Iris pigment epithelial cell (primary cell): ENCODE measurements at places on chromosomes 4 and X.

DNA sequence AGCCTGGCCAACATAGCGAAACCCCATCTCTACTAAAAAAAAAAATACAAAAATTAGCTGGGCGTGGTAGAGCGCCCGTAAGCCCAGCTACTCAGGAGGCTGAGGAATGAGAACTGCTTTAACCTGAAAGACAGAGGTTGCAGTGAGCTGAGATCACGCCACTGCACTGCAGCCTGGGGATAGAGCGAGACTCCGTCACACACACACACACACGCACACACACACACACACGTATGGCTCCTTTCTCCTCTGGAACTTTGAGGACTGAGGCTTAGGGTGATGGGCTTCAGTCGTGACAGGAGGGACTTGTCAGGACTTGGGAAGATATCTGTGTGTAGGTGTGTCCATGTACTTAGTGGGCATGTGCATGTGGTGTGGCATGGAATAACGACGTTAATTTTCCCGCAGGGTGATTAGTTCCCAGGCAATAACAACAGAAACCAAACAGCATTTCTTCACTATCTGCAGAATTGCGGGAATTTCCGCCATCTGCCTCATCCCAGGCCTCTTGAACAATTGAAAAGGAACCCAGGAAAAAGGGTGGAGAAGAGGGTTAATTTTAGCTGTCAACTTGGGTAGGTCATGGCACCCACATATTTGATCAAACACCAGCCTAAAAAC, 47.7 kb downstream of the RWDD4 start:
- DNase-seq: no peak

- no peak for DNase-seq
Measured at GRCh38 chr4:185956544-185956940, 112.4 kb upstream of the TLR3 start.

DNA sequence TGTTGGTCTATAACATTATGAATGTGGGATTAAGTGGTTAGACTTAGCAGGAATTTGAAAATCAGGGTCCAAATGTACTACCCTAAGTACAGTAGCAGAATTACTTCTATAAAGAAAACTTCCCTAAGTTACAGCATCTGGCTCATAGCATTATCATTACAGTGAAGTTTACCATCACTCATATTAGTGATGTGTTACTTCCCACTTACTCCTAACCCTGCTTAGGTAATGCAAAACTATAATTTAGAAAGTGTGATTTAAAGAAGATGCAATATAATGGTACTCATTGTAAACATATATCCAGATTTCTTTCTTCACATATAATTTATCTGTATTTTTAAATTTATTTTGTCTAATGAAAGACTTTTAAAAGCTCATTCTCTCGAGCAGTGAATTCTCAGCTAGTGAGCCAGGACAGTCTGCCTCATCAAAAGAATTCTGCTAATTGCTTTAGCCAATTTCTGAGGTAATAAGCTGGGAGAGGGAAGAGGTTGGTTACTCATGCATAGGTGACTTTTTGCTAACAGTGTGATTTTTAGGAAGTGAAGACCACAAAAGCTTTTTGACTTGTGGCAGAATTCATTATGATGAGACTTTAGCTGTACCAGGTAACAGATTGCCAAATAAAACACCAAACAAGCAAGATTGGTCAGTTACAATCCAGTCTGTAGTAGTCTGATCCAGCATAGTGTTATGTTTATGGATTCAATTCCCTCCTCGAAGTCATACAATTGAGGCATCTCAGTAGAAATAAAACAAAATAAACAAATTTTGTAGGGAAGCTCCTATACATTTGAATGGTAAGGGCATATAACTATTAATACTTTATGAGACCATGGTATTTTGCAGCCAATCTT, 21.0 kb downstream of the PLS3 start:
- no peak for DNase-seq

GRCh38 chrX:21503593-21503992, 129.4 kb downstream of the CNKSR2 start:
- DNase-seq: no peak

GRCh38 chr4:139282721-139283075, 2.7 kb upstream of the MGARP start:
- DNase-seq: peak; percentile 41

- DNase-seq: peak; percentile 13
Measured at GRCh38 chr4:147247579-147247978, 233.3 kb upstream of the EDNRA start.

DNA sequence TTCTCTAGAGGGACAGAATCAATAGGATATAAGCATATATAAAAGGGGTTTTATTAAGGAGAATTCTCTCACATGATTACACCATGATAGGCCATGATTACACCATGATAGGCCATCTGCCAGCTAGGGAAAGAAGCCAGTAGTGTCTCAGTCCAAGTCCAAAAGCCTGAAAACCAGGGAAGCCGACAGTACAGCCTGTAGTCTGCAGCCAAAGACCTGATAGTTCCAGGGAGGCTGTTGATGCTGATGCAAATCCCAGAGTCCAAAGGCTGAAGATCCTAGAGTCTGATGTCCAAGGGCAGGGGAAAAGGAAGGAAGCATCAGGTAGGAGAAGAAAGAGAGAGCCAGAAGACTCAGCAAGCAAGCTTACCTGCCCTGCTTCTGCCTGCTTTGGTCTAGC, 411.3 kb upstream of the EMCN start:
- no peak for DNase-seq

DNA sequence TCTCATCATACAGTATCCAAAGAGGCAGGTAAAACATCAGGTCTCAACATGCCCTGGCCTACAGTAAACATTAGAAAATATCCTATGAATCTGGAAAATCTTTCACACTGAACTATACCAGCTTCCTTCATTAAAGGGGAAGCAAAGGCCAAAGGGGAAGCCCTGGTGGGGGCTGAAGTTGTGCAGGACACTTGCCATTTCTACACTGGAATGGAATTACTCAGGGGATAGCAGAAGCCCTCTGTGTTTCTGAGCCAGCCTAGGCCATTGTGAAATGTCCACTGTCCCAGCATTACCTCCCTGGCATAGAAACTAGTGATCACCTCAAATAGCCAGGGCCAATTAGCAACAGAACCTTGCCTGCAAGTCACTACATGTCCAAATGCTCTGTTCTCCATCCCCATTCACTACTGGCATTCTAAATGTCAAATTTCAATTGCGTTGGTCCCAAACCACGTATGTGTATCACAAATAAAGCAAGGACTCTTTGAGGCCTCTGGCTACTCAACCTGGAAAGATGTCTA, 429.9 kb downstream of the AFF2 start:
- DNase-seq: no peak

DNA sequence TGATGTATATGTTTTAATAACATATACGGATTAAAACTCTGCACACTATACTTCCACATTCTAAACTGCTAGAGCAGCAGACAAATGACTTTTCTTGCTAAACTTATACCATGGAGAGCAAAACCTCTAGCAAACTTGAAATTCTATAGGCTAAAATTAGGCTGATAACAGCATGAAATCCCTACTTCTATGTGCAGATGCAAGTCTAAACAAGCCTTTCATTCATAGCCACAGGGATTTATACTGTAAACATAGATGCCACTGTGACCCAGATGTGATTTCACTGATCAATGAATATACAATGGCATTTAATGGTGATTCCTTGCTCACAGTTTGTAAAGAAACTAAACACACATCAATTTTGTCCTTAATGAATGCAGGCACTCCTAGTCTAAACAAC, 151.0 kb downstream of the ANTXR2 start:
- DNase-seq: no peak

DNA sequence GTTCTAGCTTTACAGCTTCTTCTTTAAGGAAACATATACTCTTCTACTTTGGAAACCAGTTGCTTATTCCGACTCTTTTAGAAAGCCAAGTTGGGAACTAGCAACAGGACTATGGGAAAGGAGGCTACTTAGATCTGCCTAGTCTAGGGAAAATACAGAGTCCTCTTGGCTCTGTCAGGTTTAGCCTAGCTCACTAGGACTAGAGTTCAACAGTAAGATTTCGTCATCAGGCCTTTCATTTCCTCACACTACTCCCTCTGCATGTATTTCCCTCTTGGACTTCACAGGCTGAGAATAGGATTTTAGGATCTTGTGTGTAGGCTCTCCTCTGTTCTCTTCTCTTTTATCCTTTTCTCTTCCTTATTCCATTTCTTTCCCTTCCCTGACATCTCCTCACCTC, 409.8 kb downstream of the AR start:
- DNase-seq: no peak

DNA sequence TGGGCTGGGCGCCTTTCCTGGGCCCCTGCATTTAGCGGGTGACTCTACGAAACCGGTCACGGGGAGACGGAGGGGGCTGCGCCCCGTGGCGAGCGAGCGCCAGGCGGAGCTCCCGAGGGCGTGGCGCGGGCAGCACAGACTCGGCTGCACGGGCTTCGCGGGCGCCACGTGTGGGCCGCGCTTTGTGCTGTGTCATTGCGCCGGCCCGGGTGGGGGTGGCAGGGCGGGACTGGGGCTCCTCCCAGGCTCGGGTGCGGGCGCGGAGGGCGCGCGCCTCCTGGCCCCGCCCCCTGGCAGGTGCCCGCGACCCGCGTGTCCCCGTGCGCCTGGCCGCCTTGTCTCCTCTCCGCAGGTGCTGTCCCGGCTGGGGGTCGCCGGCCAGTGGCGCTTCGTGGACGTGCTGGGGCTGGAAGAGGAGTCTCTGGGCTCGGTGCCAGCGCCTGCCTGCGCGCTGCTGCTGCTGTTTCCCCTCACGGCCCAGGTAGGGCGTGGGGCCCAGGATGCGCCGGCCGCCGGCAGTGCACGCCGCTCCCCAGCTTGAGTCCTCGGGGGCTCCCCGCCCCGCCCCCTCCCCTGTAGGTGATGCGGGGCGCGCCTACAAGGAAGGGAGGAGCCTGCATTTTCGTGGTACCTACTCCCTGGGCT, 651 bp downstream of the UCHL1 start:
- DNase-seq: peak; percentile 73

DNA sequence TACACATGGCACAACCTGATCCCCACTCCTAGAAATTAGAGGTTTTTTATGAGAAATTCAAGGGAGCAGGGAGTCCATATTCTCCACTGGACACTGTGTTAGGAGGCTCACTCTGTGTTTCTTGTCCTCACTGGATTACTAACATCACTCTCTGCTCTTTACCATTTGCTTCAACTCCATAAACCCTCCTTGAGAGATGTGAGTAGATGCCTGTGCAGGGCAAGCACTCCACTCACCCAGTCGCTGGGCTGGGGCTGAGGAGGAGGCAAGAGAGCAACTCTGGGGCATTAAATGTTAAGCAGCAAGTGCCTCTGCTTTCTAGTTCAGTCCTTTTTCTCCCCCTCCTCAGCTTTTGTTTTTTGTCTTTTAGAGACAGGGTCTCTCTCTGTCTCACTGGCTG, 115.1 kb downstream of the LARP7 start:
- DNase-seq: no peak

DNA sequence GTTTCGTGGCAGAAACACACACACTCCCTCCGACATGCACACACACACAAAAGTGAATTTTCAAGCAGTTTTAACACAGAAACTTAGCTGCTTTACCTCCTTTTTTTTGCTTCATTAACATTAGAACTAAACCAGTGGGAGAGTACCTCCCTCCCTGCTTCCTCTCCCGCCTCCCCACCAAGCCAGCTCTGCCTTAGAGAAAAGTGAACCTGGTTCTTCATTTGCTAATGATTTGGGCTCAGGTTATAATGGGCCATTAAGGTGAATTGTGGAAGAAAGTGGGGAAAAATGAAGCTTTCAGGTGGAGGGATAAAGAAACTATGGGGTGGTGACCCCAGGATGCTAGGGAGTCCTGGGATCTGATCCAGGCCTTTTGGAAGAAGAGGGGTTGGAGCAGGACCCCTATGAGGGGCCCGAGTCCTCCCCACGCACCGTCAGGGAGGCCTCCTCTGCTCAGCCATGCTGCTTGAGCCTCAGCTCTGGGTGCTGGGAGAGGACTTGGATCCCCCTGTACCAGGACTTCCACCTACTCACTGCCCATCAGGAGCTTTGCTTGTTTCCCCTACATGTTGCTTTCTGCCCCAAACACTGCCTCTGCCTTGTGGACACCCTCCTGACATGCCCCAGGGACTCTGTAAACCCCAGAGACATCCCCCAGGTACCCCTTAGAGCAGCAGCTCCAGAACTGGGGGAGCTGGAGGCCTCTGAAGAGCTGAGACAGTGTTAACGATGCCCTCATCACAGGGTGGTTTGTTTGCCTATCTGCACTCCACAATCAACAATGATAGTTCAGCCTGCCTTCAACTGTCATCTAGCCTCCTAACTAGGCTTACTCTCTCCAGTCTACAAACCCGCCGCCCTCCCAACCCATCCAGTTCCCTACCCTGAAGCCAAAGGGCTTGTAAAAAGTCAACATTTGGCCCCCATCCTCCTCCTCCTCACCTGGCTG, 6.5 kb upstream of the JADE1 start:
- no peak for DNase-seq

GRCh38 chr4:150255610-150256224, 177.5 kb downstream of the DCLK2 start:
- DNase-seq: no peak

GRCh38 chr4:139711461-139711860, 45.8 kb downstream of the MGST2 start:
- no peak for DNase-seq

DNA sequence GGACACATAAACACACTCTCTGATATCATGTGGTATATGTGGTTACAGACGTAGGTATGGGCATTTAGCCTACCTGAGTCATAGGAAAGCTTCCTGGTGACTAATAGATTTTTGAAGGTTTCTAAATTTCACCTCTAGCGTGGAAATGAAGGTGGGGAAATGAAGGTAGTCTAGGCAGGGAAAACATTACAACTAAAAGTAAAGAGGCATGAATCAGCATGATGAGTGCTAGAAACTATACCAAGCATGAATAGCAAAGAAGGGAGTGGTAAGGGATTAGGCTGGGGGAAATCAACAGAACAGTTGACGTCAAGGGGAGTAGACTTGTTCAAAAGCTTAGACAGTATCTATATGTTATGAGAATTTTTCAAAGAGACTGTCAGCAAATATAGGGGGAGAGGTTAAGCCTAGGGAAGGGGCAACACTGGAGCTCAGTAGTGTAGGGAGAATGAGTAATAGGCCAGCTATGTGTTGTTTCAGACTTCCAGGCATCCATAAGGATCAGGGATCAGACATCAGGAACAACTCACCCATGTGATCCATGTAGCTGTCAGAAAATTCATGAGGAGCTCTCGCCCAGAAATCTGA, 279.3 kb upstream of the DIPK2B start:
- DNase-seq: peak; percentile 94

DNA sequence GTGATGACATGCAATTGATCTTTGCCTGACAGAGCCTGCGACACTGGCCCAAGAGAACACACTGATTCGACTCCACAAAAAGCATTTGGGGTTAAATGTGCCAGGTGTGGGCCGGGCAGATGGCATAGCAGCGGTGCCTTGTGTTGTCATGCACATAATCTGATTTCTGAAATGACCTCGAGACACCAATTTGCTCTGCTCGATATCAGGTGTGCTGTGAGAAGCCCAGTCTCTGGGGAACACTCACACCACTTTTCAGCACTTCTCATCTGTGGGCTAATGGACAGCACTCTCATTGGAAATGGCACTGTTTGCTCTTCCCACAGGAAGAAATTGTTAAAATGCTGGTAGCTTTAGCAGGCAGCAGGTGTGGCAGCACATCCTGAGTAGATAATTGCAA, 738.3 kb upstream of the TENM3 start:
- DNase-seq: no peak
